ENCODE measurements at places on chromosomes 2 and 18.
A peak's percentile ranks its signal among the peaks of the same experiment; 100 is the strongest.

GRCh38 chr2:162914161-162914560 is 75.6 kb upstream of the KCNH7 start:
- DNase-seq = no peak

DNA sequence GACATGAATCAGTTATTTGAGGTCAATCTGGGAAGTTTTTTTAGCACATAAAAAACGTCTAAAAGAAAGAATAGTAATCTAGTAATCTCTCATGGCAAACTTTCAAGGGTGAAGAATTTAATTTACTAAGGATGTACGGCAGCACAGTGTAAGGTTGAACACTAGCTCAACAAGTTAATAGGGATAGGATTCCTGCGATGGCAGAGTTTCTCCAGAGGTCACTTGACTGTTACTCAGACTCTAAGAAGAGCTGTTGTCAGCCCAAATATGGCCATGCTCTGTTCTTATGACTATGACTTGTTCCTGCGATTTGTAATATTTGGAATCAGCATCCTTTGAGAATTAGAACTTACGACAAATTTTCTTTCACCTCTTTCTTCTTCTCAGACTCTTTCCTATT is 553.3 kb upstream of the TNP1 start:
- no peak for DNase-seq

GRCh38 chr18:62454527-62454926 is 68.3 kb upstream of the ZCCHC2 start:
- no peak for DNase-seq

DNA sequence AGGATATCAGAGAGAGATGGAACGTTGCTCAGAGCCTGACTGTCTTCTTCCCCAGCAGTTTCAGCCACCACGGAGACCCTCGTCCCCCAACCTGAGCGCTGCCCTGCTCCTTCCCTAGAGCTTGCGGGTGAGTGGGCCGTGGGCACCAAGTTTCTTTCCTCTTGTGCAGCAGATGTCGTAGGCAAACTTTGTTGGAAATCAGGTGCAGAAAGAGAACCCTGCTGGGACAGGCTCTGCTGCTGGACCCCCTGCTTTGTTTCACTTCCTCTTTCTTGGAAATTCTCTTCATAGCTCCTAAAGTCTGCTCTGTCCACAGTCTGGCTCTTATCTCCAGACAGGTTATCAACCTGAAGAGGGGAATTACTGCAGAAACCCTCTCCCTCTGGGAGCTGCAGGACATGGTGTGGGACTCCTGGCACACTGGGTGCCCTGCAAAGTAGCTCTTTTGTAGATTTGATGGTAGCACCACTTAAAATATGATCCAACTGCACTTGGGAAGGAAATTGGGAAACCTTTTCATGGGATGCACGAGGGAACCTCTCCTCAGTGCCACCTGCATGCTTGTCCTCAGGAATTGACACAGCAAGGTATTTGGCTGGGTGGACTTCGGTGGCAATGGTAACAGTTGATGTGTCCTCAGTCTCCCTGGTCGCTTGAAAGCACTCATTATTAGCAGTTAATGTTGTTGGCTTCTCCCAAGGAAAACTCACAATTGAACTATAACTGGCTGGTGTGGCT is 92.2 kb downstream of the ALPK2 start:
- no peak for DNase-seq

DNA sequence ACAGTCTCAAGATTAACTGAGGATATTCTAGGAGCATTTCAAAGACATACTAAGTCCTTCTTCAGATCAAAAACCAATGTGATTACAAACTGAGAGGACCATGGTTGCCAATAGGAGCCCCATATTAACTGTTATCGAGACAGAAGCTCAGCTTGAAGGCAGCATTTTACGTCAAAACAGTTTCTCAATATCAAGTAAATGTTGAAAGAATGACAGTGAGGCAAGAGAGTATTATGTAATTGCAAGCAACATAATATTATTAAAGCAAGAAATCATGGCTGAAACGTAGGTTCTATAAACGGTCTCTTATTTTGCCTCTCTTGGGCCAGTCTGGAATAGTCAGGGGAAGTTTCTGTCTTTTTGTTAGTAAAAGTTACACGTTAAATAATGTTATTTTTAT is 22.9 kb downstream of the RIT2 start:
- no peak for DNase-seq

- no peak for DNase-seq
Observed at GRCh38 chr2:191158747-191159146, 8.0 kb upstream of the STAT4 start.

DNA sequence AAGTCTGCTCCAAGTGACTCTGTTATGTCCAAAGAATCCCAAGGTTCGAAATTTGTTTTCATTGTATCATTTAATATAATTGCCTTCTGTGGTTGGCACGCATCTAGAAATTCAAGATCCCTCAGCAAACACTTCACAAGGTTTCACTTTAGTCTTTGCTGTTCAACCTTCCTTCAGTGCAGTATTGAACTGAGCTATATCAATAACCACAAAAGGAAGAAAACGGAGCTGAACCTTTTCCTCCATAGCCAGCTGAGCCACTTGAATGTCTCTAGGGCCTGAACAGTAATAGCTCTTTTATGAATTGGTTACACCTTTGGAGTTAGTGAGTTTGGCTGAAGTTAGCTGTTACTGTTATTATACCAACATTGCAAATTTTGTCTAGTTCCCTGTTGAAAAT is 357.7 kb upstream of the HNRNPA3 start:
- no peak for DNase-seq

DNA sequence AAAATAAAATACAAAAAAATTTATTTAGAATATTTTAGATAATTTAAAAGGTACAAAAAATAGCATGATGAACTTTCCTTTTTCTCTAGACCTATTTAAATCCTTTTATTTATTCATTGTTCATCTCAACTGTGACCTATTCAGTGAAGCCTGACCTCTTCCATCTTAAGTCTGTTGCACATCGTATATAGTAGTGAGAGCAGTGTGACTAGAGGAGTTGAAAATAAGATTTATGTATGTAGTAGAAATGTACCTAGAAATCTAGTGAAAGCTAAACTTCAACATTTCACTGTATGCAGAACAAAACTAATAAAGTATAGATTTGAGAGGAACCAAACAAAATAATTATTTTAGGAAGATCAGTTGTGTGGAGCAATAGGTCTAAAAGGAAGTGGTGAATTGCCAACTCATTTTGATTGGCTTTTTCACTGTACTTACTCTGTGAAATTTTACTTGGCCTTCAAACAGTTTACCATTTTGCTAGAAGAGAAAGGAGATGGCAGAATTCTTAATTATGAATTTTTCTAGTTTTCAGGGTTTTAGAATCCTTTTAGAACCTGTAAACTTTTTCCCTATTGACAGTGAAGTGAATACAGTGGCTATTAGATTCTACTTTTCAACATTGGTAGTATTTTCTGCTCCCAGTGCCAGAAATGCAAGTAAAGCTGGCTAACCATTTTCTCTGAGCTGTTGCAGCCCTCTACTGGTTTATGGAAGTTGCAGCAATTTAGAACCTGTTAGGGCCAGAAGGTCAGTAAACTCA is 11.0 kb downstream of the ANKRD12 start:
- DNase-seq = peak; percentile 85

DNA sequence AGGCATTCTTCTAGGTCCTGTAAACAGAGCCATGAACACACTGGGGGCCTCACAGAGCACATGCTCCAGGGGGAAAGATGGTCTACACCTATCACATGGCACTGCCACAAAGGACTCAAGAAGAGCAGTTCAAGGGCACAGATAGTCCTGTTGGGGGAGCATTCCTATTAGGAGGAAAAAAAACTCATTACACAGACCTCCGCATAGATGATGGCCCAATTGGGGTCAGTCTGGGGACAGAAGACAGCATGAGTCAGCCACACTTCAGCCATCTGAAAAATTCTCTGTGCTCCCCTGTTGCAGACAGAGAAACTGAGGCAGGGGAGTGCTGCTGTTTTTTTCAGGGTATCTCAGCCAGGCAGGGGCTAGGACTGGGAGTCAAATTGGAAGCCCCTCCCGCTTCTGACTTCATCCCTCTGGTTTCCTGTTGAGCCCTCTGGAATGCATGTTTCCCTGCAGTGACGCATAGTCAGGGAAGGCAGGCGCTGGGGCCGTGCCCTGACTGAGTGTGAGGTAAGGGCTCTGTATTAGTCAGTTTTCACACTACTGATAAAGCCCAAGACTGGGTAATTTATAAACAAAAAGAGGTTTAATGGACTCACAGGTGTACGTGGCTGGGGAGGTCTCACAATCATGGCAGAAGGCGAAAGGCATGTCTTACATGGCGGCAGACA is 67.9 kb downstream of the RHOB start:
- DNase-seq = no peak

GRCh38 chr18:63213936-63214671 is 105.5 kb downstream of the BCL2 start:
- no peak for DNase-seq

GRCh38 chr2:16727256-16727655 is 61.6 kb upstream of the CYRIA start:
- DNase-seq = no peak

DNA sequence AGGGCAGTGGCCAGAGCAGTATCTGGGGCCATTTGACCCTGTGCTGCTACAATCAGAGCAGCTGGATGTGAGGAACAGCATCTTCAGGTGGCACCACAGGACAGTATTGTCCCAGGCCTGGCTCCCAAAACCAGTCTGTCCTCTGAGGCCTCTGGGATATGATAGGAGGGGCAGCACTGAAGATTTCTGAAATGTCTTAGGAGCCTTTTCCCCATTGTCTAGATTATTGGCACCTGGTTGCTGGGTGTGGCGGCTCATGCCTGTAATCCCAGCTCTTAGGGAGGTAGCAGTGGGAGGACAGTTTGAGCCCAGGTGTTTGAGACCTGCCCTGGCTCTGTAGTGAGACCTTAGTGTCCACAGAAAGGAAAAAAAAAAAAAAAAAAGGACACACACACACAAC is 270.6 kb upstream of the FBXO11 start:
- no peak for DNase-seq

DNA sequence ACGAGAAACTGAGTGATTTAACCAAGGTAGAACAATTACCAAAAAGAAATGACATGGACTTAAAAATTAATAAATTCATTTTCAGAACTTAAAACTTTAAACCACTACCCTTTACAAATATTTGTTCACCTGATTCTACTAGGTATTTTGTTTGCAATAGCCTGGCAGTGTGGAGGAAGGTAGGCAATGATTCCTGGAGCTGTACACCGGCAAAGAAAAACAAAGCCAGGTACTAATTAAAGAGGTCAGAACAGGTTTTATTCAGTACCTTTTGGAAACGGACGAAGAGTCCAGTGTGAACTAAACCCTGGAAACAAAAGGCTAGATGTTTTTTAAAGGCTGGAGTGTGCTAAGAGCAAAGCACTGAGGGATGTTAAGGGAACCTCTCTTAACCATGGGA is 561.3 kb upstream of the FSHR start:
- DNase-seq = no peak

GRCh38 chr2:113765276-113765675 is 8.8 kb upstream of the SLC35F5 start:
- no peak for DNase-seq

- no peak for DNase-seq
Observed at GRCh38 chr2:47201224-47201623, 46.1 kb upstream of the STPG4 start.

GRCh38 chr2:233258211-233258610 is 6.7 kb downstream of the ATG16L1 start:
- DNase-seq = no peak

- DNase-seq = no peak
Observed at GRCh38 chr2:226073496-226074160, 674.1 kb downstream of the NYAP2 start.

DNA sequence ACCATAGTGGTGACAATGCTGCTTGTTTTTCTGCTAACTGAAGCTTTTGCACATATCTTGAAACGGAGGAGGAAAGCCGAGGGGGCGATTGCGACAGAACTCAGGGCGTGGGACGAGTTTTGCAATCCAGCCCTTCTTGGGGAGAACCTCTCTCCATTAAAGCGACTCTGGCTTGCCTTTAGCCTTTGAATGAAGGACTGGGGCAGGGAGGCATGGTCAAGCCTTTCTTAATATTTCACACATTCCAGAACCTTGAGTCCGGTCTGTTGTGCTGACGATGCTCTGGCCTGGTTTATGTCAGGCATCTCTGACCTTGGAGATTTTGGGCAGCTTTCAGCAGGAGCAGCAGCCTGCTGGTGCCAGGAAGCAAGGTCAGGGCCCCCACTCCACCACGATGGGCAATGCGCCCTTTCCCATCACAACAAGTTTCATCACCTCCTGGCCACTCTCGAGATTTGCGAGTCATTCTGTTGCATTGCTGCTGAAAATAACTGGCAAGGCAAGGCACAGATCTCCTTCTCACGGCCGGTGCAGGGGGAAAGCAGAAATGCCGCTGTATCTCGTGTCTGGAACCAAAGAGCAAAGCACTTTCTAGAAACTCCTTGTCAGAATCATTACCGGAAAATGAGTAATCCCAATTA is 10.8 kb downstream of the EMILIN2 start:
- DNase-seq = peak; percentile 25

DNA sequence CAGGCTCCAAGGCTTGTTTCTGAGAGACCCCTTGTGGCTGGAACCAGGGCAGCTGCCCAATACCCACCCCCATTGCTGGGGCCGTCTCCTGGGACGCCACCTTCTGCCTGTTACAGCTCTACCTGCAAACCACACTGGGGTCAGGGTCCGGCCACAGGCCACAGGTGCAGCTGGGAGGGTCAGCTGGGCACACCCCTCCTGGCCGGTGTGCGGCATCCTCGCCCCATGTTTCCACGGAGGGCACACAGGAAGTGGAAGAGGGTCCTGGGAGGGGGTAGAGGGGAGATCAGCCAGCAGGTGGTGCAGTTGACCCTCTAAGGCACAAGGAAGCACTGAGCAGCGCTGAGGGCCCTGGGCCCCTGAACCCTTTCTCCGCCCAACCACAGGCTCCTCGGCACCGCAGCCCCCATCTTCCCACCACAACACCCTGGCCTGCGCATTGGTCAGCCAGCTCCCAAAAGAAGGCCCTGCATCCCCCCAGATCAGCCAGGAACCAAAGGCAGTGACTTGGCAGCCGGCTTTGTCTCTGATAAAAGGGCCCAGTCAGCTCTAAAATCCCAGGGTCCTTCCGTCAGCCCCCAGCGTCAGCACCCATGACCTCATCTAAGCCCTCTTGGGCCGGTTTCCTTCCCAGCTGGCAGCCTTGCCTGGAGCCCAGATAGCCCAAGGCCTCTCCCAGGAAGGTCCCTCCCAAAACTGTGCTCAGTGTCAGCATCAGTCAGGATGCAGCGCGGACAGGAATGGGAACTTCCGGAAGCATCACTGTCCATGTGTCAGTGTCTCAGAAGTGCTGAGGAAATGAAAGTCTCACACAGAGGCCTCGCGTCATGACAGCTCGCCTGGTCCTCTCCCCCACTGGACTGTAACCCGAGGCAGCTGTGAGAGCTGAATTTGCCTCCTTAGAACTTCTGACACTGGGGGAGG is 1.7 kb downstream of the ERFE start:
- peak; percentile 81 for DNase-seq

- no peak for DNase-seq
Observed at GRCh38 chr18:79863161-79864005, 65.6 kb downstream of the KCNG2 start.
